COLO829 (cell line): ENCODE measurements at places on chromosomes 4 and X.

DNA sequence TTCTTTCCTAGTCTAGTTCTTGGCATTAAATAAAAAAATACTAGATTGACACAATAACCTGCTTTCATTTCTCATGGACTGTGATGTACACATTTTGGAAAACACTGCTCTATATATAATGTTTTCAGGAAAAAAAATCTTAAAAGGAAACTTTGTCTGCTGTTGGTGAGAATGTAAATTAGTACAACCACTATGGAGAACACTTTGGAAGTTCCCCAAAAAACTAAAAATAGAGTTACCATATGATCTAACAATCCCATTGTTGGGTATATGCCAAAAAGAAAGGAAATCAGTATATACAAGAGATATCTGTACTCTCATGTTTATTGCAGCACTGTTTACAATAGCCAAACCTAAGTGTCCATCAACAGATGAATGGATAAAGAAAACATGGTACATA, 202.3 kb downstream of the PPP3CA start:
- DNase-seq = no peak

GRCh38 chr4:5678977-5679376, 29.4 kb downstream of the EVC2 start:
- no peak for DNase-seq

DNA sequence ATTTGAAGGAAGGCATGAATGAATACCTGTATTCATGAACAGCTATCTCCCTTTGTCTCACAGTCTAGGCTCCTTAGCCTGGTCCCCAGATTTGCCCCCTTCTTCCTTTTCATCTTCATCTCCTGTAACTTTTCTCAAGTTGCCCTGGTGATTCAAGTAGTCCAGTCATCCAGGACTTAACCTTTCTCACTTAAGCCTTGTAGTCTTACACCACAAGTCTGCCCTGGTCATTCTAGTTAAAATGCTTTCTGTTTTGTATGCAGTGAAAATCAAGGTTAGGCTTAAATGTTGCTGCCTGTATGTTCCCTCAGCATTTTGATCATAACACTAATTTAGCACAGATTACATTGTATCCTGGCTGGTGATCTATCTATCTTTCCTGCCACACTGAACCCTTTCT, 58.5 kb upstream of the SLC7A11 start:
- DNase-seq = no peak

- no peak for DNase-seq
Measured at GRCh38 chr4:70722199-70722791, 531 bp downstream of the RUFY3 start.

DNA sequence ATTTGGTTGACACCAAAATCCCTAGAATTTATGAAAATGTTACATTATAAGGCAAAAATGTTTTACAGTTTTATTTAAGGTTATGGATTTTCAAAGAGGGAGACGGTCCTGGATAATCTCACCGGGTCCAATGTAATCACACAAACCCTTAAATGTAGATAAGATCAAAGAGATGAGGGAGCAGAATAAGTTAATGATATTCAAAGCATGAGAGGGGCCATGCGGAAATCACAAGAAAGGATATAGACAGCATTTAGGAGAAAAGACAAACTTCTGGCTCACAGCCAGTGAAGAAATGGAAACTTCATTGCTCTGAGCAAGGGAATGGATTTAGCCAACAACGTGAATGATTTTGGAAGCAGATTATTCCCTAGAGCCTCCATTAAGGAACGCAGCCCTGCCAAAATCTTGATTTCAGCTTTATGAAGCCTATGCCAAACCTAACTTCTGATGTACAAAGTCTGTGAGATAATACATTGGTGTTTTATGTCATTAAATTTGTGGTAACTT, 684.4 kb upstream of the GNPDA2 start:
- DNase-seq = no peak

DNA sequence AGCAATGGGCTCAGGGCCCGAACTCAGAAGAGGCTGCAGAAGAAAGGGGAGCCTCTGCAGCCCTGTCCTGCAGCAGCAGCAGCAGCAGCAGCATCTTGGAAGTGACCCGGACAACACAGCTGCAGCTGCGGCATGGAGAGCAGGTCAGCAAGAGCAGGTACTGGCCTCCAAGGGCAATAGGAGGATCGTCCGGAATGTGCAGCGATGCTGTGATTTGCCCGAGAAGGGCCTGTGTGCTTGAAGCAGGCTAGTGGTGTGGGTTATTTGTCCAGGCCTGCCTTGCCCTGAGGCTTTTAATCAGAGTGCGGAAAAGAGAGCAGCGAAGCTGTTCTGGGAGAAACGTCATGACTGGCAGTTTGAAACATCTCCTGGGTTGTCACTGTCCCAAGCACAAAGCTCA, 126.0 kb downstream of the F11 start:
- no peak for DNase-seq

DNA sequence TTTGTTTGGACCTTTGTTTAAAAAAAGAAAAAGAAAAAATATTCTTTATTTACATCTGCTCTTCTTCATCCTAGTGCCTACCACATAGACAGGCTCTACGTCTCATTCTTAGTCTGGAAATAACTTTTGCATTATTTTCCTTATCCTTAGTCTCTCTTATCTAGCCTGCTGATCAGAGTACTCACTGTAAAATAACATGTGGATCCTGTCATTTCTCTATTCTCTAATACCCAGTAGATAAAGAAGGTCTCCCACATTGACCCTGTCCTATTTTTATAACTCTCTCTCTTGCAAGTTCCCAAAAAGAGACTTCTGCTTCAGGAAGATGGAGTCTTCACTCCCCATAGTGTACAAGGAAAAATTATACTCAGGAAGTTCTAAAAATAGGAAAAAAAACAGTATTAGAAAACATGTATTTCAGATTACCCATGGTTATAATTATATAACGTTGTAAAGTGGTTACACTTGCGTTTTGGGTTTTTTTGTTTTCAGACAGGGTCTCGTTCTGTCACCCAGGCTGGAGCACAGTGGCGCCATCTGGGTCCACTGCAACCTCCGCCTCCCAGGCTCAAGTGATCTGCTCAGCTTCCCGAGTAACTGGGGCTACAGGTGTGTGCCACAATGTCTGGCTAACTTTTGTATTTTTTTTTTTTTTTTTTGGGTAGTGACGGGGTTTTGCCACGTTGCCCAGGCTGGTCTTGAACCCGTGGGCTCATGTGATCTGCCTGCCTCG, 23.8 kb downstream of the ZFX start:
- DNase-seq = no peak

DNA sequence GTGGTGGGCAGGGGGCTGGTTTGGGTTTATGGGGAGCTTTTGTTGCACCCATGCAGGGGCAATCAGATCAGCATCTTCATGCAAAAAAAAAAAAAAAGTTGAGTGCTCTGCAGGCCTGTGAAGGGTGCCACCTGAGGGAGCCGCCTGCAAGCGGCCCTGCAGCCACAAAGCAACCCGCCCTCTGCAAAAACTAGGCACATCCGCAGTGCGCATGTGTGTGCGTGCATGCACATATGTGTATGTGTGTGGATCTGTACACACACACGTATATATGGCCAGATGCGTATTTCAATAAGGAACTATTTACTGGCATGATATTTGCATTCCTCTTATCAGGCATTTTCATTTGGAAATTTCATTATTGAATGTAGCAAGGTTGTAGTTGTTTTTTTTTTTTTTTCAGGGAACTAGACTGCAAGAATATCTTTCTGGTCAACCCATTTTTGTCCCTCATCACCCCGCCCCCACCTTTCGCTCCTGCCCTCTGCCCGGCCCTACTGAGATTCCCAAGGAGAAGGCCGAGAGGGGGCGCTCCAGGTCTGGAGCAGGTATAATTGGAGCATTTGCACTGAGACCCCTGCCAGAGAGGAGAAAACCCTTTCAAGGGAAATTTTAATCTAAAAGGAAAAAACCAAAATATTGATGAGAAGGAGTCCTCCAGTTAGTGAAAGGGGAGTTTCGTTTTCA, 18.1 kb downstream of the CCNQ start:
- DNase-seq = no peak

- DNase-seq = peak; percentile 35
Measured at GRCh38 chr4:1809754-1810502, 16.8 kb downstream of the FGFR3 start.

GRCh38 chrX:9269134-9269533, 195.7 kb upstream of the TBL1X start:
- DNase-seq = no peak

- no peak for DNase-seq
Measured at GRCh38 chrX:153925387-153925738, 701 bp downstream of the ARHGAP4 start.

DNA sequence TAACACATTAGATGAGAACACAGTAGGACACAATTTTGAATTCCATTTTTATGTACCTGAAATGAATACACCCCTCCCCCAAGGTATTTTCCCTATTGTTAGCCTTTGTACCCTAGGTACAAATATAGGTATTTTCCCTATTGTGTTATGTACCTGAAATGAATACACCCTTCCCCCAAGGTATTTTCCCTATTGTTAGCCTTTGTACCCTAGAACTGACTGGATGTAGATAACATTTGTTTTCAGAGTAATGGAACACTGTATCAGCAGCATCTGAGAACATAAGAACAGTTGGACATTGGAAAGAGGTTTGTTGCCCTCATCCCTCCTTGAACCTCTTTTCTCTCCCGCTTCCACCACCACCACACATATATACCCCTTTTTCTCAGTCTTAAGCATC, 37.6 kb downstream of the YIPF6 start:
- no peak for DNase-seq

GRCh38 chr4:21529214-21529613, 419.4 kb downstream of the KCNIP4 start:
- no peak for DNase-seq

GRCh38 chr4:184066584-184067300, 150.9 kb downstream of the ENPP6 start:
- no peak for DNase-seq

DNA sequence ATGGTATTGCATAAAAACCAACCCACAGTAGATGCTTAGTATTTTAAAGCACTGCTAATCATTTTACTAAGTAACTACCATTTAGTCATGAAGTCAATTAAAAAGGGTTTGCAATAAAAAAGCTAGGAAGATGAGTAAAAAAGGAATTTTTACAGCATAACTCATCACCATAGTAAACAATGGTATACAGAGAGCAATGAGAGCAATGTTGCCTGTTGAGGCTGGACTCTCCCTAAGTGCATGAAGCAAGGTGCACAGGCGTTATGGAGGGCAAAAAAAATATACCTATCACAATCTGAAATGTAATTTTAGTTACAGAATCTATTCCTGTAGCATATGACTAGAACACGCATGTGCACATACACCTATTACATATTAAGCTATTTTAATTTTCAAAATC, 129.6 kb upstream of the BMP3 start:
- no peak for DNase-seq

DNA sequence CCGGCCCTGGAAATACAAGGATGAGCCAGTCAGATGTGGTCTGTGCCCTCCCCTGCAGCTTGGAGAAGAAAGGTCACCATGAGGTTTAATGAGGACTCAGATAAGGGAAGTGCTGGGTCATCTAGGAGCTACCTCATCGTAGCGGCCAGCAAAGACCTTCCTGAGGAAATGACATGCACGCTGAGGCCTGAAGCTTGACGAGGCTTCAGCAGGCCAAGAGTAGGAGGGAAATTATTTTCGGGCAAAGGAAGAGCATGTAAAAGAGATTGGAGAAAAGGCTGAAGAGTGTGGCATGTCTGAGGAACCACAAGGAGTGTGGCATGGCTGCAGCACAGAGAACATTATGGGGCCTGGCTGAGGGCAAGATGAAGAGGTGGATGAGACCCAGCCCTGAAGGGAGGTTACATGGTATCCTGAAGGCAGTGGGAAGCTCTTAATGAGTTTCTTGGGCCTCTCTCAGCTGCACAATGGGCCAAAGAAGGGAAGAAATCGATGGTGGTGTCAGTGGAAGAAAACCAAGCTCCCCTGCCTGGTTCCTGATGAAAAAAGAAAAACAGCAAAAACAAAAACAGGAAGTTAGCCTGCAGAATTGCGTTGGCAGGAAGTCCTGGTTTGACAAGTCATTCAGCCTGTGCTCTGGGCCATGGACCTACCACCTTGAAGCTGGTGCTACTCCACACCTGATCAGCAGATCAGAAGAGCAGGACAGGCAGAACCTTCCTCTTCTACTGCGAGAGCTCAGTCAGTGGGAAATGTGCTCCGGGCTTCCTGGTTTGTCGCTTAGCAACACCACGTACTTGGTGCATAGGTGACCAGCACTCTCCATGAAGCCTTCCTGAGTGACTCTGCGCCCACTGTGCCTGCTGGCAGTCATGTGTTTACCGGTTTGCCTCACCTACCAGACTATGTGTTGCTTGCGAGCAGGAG, 134.5 kb upstream of the KLF3 start:
- DNase-seq = no peak

- no peak for DNase-seq
Measured at GRCh38 chrX:107677909-107678308, 49.6 kb downstream of the PRPS1 start.

GRCh38 chr4:15901998-15902397, 36.5 kb downstream of the FGFBP1 start:
- no peak for DNase-seq

GRCh38 chrX:43313035-43313434, 343.1 kb upstream of the MAOA start:
- peak; percentile 3 for DNase-seq

GRCh38 chr4:169573889-169574288, 38.5 kb downstream of the NEK1 start:
- DNase-seq = no peak

GRCh38 chr4:25663781-25664180, 8.1 kb downstream of the SLC34A2 start:
- DNase-seq = no peak

DNA sequence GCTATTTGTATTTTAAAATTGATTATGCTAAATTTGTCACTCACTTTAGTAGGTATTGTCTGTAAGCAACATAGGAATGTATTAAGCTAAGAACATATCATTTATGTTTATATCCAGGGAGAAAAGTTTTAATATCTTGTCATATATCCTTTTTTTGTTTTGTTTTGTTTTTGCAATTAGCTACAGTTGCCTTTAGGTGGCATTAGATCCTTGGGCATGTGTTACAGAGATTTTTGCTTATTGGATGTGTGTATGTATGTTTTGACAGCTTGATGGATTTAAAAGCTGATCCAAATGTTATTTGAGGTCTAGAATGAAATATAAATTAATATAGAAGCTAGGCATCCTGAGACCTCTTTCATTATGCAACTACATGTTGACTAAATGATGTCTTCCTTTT, 36.1 kb upstream of the OTUD4 start:
- DNase-seq = peak; percentile 66

- no peak for DNase-seq
Measured at GRCh38 chr4:128831531-128832242, 22.2 kb downstream of the JADE1 start.

- DNase-seq = no peak
Measured at GRCh38 chrX:63935835-63936234, 150.8 kb upstream of the ARHGEF9 start.

GRCh38 chrX:30992381-30992904, 79.4 kb downstream of the FTHL17 start:
- DNase-seq = peak; percentile 70

DNA sequence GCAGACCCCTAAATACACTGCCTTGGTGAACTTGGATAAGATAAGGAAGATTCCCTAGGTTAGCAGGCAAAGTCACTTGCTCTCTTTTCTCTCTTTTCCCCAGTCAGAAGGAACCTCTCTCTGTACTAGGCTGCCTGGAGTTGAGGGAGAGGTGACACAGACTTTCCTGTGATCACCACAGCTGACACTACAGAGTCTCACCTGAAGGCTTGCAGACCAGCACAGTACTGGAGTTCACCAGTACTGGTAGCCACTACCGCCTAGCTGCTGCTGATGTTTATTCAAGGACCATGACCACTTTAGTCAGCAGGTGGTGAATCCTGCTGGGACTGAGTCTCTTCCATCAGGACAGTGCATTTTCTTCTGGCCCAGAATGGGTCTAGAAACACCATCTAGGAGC, 63.3 kb downstream of the PTPN13 start:
- DNase-seq = no peak
